Posterior vena cava (tissue), 2 donors: ENCODE measurements at places on chromosomes 6 and 20. TPM values are rescaled to one million over a fixed set of nuclear protein-coding genes. Genes with fewer than 3 reads are reported as not detected.

GRCh38 chr6:105135907-105136430 is 43.8 kb downstream of the POPDC3 start:
- no peak for DNase-seq

- DNase-seq = no peak
Observed at GRCh38 chr6:26064619-26065257, 22.5 kb upstream of the HFE start.

- DNase-seq = no peak
Observed at GRCh38 chr20:33789858-33790182, 21.3 kb upstream of the CHMP4B start.

DNA sequence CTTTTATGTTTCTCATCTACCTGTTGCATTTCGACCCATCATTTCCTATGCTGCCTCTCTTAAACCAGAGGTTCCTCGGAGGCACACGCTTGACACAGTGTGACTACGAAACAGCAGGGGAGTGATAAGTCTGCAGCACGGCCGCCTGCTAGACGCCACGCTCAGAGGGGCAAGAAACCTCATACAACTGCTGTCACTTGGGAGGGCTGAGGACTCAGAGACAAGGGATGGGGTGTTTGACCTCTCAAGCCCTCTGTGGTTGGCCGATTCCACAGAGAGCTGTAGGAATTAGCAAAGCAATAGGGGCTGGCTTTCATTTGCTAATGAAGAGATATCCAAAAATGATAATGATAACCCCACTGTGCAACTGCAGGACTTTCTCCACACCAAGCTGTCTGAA is 372.5 kb downstream of the ZFAND3 start:
- DNase-seq = peak; percentile 50

DNA sequence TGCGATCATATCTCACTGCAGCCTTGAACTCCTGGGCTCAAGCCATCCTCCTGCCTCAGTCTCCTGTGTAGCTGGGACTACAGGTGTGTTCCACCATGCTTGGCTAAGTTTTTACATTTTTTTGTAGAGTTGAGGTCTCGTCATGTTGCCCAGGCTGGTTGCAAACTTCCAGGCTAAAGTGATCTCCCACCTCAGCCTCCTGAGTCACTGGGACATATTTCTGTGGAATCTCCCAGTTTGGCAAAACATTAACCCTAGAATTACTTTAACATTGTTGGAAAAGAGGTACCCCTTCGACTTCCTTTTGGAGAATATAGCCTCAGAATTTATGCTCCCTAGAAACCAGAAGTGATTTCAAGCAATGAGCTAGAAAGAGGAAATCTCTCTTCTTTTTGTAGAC is 57.2 kb downstream of the SHLD1 start:
- DNase-seq = no peak

- DNase-seq = no peak
Observed at GRCh38 chr6:2528156-2528555, 222.6 kb downstream of the MYLK4 start.

The RRAGD gene
- 21.7 TPM for total RNA-seq

DNA sequence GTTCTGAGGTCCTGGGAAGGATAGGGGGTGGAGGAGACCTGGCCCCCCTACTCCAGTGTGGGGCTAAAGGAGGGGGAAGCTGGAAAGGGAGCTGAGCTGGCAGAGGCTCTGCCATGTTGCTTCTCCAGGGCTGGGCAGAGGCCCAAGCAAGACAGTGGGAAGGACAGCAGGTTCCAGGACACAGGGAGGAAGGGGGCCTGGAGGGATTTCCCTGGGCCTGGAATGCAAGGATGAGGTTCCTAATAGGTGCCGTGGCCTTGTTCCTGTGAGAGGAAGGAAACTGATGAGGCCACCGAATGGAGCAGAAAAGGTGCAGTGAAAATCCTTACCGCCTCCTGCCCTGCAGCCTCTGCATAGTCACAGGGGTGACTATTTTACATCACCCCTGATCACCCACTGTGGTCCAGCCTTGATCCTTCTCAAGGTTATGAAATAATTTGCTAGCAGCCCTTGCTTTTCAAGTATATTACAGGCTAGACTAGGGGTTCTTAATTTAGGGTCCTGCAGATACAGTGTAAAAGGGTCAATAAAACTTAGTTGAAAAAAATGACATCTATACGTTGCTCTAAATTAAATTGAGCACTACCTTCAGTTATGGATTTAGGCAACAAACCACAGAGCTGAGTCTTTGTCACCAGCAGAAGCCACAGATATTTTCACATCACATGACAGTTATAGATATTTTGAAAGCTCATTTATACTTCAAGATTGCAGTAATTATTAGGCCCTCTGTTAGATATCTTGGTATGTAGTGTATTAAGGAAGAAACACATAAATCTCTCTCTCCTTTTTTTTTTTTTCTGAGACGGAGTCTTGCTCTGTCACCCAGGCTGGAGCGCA is 45.7 kb upstream of the RNF24 start:
- DNase-seq = no peak

DNA sequence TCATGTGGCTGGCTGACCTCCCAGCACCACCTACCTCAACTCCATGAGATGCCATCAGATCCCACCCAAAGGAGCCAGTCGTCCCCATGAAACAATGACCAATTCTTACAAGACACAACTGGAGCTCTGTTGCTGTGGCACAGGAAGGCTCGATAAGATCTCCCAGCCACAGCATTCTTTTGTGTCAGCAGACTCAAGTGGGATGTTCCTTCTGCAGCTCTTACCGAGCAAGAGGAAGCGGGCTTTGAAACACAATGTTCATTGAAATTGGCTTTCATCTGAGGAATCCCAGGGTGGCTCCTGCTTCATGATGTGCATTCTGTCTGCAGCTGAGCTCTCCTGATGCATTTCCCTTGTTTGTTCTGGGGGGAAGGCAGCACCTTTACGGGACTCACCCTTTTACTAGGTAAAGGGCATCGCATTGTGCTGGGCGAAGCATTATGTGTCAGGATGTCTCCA is 222.0 kb upstream of the SGK1 start:
- DNase-seq = no peak

DNA sequence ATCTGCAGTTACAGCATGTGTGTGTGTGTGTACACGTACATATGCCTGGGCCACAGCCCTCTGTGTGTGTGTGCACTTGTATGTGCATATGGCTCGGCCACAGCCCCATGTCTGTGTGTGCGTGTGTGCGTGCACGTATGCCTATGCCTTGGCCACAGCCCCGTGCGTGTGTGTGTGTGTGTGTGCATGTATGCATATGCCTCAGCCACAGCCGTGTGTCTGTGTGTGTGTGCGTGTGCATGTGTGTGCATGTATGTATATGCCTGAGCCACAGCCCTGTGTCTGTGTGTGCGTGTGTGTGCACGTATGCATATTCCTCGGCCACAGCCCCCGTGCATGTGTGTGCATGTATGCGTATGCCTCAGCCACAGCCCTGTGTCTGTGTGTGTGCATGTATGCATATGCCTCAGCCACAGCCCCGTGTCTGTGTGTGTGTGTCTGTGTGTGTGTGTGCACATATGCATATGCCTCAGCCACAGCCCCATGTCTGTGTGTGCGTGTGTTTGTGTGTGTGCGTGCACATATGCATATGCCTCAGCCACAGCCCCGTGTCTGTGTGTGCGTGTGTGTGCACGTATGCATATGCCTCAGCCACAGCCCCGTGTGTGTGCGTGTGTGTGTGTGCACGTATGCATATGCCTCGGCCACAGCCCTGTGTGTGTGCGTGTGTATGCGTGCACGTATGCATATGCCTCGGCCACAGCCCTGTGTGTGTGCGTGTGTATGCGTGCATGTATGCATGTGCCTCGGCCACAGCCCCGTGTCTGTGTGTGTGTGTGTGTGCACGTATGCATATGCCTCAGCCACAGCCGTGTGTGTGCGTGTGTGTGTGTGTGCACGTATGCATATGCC is 14.6 kb upstream of the C20orf204 start:
- no peak for DNase-seq

DNA sequence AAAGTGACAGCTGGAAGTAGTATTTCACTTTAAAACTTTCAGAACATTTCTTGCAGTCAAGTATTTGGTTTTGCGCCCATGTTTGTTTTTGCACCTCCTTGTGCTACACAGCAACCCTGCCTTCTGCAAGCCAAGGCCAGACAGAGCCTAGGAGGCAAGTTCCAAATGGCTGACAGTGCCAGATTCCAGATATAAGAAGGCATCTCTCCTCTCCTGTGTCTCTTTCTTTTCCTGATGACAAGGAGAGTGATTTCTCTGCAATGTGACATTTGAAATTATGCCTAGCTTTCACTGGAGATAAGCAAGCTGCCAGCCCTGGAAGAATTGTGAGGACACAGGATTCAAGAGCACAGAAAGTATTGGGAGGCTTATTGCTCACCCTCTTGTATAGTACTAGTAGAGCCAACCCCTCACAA is 149.1 kb upstream of the TENT5A start:
- DNase-seq = no peak

The PFDN4 gene
- 40.0 TPM for total RNA-seq

GRCh38 chr20:33693741-33694638 is 7.8 kb upstream of the E2F1 start:
- peak; percentile 86 for DNase-seq

The C20orf144 gene
- not detected for total RNA-seq

GRCh38 chr6:162219266-162219665 is 508.3 kb downstream of the PRKN start:
- no peak for DNase-seq

DNA sequence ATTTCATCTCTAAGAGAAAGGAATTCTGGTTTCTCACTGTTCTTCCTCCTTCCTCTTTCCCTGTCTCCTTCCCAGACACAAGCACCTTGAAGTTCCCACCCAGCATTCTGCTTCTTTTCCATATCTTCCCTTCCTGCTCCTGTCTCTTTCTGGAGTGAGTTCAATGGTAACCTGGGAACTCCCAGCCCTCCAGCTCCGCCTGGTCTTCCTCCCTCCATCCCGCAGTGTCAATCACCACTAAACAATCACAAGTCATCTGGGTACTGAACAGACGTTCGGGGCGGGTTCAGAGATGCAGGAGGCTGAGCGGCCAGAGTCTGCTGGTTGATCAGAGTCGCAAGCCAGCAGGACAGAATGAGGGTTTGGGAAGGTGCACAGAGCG is 7.7 kb downstream of the TTBK1 start:
- no peak for DNase-seq

The TREM1 gene
- total RNA-seq = 3.8 TPM

DNA sequence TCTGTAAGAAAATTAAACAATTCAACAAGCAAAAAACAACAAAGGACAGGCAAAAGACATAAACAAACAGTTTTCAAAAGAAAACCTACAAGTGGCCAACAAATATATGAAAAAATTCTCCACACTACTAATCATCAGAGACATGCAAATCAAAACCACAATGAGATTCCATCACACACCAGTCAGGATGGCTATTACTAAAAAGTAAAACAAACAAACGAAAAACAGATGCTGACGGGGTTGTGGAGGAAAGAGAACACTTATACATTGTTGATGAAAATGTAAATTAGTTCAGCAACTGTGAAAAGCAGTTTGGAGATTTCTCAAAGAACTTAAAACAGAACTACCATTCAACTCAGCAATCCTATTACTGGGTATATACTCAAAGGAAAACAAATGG is 537.6 kb downstream of the HDGFL1 start:
- DNase-seq = no peak

GRCh38 chr6:139888681-139889122 is 514.3 kb upstream of the CITED2 start:
- no peak for DNase-seq

The MARCKS gene
- 69.2 TPM for total RNA-seq

GRCh38 chr6:85044361-85044760 is 280.0 kb upstream of the TBX18 start:
- DNase-seq = no peak

DNA sequence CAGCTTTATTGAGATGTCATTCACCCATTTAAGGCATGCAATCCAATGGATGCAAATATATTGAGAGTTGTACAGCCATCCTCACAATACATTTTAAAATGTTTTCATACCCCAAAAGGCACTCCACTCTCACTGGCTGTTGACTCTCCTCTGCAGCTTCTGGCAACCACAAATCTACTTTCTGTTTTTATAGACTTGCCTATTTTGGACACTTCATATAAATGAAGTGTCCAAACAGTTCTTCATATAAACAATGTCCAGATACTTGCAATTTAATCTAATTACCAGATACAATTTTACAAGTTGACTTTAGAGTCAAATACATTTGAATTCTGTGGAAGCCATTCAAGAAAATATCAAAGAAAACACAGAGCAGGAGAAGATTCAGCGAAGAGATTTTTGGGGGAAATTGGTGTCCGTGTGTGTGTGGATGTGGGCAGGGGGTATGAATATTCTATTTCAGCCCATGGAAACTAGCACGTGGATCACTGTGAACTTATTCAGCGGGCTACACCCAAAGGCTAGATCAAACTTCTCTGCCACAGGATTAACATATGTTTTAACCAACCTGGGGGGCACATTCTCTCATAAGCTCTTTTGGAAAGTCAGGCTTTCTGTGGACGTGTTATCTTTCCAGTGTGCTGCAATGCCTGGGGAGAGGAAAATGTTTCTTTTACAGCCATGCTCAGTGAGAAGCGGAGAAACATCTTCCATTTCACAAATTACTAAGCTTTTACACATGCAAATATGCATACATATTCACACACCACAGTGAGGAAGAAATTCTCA is 73.9 kb downstream of the PLG start:
- DNase-seq = no peak

GRCh38 chr6:52537001-52537753 is 39.7 kb downstream of the TRAM2 start:
- DNase-seq = no peak
